ENCODE measurements at places on chromosomes 16 and 17.
A peak's percentile ranks its signal among the peaks of the same experiment; 100 is the strongest.

DNA sequence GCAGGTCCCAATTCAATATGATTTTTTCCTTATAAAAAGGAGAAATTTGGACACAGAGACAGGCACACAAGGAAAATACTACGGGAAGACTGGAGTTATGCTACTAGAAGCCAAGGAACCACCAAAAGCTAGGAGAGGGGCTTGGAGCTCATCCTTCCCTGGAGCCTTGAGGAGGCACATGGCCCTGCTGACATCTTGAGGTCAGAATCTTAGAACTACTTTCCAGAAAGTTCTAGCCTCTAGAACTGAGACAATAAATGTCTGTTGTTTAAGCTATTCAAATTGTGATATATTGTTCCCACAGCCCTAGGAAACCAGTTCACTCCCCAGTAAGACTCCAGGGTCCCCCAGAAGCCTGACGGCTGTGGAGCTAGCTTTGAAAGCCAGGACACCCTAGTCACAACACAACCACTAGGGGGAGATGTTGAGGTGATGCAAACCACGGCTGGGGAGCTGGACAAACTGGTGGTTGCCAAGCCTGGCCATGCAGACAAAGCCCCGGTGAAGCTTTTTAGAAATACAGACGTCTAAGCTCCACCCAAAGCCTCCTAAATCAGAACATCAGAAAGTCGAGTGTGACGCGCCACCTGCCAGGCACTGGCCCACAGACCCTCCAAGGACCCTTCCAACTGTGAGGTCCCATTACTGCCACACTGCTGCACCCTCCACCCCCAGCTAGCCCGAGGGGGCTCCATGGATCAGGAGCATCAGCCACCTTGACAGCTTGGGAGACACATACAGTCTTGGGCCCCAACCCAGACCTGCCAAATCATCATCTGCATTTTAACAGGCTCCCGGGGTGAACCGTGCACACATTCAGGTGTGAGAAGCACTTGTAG lies 106.4 kb downstream of the SLC39A11 start:
- peak; percentile 21 for DNase-seq

DNA sequence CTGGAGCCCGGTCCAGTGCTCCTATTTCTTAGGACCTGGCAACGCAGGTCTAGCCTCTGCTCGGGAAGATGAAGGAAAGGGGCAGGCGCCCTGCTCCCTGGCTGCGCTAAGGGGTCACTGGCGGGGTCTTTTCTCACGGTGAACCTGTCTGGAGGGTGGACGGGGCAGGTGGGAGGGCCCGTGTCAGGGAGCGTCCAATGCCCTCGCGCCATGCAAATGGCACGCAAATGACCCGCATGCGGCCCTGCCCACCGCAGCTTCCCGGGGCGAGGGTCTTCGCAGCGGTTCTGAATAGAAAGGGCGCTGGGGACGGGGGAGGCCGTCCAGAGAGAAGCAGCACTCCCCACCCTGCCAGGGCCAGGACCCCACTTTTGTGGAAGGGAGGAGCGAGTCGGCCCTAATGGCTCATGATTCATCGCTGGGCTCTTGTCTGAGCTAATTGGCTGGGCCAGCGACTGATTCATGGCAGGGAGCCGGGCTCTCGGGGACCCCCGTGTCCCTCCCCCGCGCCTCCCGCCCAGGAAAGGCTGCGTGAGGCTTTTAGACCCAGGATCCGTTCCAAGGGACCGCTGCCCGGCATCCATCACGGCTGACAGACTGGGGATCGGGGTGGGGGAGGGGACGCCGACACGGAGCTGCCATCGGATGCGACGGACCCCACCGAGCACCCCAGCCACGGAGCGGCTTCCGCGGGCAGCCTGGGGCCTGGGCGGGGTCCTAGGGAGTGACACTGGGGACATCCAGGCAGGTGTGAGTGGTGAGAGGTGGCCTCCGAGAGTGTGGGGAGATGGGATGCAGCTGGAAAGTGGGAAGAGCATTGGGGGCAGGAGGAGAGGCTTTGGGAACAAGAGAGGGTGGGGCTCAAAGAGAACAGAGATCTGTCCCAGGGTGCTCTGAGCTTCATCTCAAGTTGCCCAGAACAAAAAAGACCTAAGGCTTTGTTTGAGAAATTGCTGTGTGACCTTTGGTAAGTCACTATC lies 25.0 kb upstream of the NGFR start:
- no peak for DNase-seq

DNA sequence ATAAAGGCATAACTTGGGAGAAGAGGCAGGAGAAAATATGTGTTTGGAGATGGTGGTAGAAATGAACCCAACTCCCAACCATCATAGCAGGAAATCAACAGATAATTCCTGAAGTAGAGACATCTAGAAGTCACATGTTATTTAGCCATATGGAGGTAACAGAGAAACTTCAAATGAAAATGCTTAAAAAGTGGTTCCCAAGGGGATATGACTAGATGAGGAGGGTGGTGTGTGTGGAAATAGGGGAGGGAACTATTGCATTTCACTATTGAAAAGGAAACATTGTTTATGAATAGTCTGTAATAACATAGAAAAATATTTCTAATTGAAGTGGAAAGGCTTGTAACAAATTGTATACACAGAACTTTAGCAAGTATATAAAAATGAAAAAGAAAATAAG lies 412.0 kb downstream of the SHISA9 start:
- DNase-seq, result no peak

- DNase-seq, result no peak
Measured at GRCh38 chr16:14958970-14959369, 15.9 kb upstream of the PDXDC1 start.

DNA sequence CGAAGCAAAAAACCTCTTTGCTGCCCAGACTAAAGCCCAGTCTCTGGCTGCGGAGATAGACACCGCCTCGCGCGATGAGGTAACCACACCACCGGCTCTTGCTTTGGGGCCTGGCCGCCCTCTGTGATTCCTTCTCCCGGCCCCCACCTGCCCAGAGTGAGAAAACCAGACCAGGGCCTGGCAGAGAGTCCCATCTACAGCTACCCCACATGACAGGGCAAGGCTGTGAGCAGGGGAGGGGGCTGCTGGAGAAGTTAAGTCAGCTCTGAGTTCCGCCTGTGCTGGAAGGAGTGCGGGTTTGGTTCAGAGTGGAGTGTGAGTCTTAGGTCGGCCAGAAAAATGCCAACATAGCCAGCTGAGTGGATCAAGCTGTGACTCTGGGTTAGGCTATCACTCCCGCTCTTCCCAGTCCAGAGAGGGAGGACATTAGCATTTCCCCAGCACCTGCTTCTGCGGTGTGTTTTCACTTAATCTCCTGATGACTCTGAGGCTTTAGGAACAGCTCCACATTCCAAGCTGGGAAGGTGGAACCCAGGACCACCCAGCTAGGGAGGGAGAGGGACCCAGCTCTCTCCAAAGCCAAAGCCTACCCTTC lies 139.0 kb downstream of the RAB11FIP4 start:
- DNase-seq, result no peak

- peak; percentile 89 for DNase-seq
Measured at GRCh38 chr17:41910701-41911391, 7.9 kb downstream of the ACLY start.

GRCh38 chr16:4257646-4258556 lies 14.9 kb downstream of the TFAP4 start:
- DNase-seq, result no peak

DNA sequence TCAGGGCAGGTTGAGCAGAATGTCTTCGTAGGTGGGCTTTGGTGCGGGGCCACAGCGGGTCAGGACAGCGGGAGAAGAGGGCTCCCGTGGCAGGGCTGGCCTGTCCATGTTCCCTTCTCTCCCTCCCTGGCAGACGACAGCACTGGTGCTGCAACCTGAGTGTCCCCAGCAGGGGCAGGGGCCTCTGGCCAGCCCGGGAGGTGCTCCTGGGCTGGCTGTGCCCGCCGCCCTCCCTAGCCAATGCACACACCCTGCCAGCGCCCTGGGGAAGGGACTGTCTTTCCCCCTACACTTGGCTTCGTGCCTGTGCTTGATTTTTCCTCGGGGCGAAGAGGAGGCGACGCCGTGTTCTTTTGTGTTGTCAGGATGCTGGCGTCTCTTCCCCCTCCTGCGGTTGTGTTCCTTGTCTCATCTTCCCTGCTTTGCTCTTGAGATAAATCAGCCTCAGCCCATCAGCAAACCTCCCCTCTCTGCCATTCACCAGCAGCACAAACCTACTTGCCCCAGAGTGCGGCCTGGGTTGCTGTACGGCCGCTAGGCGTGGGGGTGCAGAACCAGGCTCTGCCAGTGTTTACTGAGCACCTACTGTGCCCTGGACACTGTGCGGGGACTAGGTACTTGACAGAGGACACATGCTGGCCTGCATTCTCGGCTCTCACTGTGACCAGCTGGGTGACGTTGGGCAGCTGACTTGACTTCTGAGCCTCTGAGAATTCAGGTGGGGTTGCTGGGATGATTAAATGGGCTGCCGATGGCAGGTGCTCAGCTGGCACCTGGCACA lies 237.3 kb upstream of the CIBAR2 start:
- no peak for DNase-seq

DNA sequence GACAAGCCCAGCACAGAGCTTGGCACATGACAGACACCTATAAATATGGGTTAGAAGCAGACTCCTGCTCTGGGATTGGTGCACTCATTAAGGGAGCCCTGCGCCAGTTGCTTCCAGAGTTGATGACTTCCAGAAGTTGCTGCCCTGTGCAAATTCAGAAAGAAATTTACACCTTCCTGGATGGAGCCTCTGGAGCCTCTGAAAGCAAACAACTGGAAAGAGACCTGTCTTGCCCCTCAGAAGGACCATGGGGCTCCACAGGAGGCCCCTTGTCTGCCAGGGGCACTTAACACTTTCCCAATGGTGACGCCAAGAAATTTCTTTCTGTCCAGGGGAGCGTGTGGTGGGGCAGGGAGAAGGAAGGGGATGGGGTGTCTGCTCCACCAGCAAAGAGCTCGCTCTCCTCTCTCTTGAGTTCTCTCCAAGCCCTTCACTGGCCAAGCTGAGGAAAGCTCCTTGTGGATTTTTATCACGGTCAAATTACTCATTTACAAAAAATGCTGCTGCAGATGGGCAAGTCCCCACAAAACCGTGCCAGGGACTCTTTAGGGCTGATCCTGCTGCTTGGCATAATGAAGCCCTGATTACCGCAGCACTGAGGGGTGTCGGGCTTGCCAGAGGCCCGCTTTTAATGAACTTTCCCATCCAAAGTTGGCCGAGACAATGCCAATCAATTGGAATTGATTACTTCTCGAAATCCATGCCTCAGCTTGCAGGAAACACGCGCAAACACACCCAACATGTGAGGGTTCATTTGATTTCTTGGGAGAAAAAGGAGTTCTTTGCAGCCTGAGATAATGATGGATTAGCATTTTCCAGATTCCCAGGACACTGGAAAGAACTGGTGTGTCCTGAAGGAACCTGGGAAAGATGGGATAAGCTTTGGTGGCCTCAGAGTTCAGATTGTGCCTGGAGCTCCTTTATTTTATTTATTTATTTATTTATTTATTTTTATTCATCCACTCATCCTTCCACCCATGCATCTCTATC lies 583.6 kb upstream of the CDH5 start:
- peak; percentile 80 for DNase-seq

DNA sequence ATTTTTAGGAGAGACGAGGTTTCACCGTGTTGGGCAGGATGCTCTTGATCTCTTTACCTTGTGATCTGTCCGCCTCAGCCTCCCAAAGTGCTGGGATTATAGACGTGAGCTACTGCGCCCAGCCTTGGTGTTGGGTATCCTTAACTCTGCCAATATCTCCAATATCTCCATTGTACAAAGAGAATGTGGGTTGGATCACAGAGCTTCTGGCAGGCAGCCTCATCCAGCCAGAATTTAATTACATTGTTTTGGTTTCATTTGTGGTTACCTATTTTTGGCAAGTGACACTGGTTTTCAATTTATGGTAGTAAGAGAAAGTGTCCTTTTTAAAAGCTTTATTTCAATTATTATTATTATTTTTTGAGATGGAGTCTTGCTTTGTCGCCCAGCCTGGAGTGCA lies 14.0 kb upstream of the RFWD3 start:
- DNase-seq, result no peak

DNA sequence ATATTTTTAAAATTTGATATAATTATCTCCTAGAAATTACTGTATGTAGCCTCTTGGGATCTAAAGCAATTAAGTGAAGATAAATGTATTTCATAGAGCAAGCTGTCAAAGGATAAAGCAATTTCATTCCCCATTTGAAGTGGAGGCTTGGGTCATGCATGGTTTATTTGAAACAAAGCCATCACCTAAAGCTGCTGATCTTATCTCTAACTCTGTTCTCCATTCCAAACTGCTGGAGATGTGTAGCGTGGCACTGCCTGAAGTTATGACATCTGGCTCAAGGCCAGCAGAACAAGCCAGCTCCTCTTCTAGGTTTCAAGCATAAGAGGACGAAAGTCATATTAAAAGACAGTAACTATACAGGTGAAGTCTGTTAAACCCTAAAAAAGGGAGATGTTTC lies 83.9 kb downstream of the HIC1 start:
- DNase-seq, result no peak

- DNase-seq, result no peak
Measured at GRCh38 chr17:79555543-79555942, 55.3 kb downstream of the RBFOX3 start.

- no peak for DNase-seq
Measured at GRCh38 chr16:17921357-17921978, 415.1 kb downstream of the NPIPA8 start.

- DNase-seq, result no peak
Measured at GRCh38 chr17:77228241-77228752, 87.5 kb downstream of the SEC14L1 start.

DNA sequence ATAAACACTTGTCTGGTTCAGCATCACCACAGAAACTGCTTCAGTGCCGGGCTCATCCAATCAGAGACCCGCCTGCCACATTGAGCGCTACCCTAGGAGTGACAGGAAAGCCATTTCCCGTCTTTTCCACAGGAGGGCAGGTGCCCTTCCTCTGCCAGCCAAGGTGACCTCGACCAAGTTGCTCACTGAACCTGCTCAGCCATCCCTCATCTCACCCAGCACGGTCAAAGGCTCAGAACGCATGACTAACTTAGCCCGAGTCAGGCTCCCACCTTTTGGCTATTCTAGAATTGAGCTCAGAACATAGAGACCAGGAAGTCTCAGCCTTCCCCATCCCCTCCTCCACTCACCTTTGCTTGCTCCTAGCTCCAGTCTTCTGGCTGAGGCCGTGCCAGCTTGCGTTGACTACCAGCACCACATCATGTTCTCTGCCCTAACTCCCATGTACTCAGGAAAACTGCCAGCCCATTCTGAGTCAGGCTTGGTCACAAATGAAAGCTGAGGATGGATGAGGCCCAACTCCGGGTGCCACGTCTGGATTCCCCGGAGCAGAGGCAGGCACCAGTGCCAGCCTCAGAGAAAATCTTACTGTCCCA lies 15.6 kb downstream of the MRPS23 start:
- DNase-seq, result no peak

GRCh38 chr17:6069539-6070429 lies at the start of gene WSCD1:
Gene WSCD1 (plus strand): TSS chr17:6070379. CDS start chr17:6080659, 10,280 bp downstream.
- DNase-seq, result no peak

All from GM04503 (cell line).